Type B pancreatic cell (in vitro differentiated cells): ENCODE measurements at places on chromosomes 13 and 19.
A peak's percentile ranks its signal among the peaks of the same experiment; 100 is the strongest.

DNA sequence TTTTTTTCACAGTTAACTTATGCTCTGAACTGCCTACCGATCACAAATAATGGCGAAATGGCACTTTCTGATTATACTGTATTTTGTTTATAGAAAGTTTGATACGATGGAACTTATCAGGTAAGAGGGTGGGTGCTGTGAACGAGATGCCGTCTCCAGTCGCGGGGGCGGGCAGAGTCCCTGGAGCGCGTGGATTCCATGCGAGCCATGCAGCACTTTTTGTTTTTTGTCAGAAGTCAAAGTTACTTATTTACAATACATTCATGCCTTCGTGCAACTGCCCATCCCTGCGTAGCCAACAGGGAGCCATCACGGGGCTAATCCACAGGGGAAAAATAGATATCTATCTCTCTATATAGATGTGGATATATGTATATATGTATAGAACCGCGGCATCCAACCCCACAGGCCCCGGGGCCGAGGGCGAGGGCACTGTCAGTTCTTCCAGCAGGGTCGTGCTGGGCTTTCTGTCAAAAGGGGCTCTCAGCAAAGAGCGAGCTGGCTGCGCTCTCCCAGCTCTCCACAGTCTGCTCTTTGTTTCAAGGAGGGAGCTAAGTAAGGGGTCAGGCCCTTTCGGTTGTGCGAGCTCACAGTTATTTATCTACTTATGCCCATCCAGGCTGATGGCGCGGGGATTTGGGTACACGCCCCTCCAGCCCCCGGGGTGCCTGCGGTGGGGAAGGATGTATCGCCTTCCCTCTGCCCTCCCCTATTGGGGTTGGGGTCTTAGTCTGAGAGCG, 3.4 kb downstream of the SLITRK1 start:
- DNase-seq, result peak; percentile 54

- peak; percentile 59 for DNase-seq
Measured at GRCh38 chr13:111898956-111899713, 167.8 kb upstream of the SOX1 start.

GRCh38 chr13:34620074-34620850, 321.8 kb upstream of the NBEA start:
- no peak for DNase-seq

DNA sequence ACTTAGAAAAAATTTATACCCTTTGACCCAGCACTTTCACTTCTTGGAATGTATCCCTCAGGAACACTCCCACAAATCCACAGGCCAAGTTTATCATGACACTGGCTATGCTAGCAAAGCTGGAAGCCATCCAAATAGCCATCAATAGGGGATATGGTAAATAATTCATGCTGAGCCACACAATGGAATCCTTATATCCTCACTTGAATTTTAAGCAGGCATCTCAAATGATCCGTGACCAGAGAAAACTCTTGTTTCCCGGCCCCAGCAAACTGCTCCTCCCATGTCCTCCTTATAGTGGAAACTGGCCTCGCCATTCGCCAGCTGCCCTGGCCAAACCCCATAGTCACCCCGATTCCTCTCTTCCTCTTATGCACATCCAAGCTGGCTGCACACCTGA, 37.6 kb downstream of the GRIK5 start:
- no peak for DNase-seq

GRCh38 chr19:51712461-51713081, 11.2 kb downstream of the HAS1 start:
- no peak for DNase-seq

- no peak for DNase-seq
Measured at GRCh38 chr19:55058781-55059610, 4.0 kb downstream of the RDH13 start.

- no peak for DNase-seq
Measured at GRCh38 chr19:17944301-17944700, 11.5 kb downstream of the CCDC124 start.

GRCh38 chr19:58406818-58407657, 1.4 kb upstream of the ZNF584 start:
- DNase-seq, result no peak

DNA sequence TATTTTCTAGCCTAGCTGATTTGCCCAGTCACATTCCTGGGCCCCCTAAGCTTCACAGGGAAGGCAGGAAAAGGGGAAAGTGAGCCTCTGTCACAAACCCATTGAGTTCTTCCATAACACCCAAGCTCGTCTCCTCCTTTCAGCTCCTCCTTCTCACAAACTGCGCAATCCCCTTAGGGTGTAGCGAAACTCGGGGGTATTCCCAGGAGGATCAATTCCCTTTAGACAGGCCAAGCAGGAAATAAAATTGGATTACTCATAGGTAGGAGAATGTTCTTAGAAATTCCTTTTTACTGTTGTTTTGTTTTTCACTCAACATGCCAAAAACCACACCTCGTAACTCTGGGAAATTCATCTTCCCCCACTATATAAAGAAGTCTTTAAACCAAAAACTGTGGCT, 139.3 kb downstream of the IRS2 start:
- DNase-seq, result no peak

DNA sequence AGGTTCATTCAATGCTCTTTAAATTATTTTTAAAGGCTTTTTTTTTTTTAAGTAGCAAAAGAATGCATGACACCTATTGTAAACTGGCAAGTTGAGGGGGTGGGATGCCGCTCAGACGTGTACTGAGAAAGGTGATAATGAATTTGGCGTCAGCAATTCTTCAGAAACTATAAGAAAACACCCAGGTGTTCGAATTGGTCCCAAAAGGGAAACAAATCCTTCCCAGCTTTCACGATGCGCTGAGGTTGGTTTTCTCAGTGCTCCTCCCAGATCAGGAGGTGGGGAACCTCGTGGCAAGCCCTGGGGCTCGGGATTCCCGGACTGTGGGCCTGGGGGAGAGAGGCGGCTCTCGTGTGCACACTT, 543 bp upstream of the FAM124A start:
- no peak for DNase-seq

DNA sequence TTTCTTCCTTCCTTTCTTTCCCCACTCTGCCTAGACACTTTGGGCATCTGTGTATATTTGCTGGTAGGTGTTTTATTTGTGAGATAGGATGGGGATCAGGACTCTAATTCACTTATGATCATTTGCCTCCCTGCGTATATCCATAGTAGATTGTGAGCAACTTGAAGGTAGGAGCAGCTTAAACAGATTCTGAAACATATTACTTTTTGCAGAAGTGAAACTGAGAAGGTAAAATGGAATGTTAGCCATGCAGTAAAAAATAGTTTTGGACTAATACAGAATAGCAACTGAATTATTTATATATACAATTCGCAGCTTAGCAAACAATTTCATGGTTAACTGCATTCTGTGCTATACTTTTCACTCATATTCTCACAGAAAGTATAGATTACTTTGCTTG, 38.7 kb downstream of the RNF6 start:
- no peak for DNase-seq

DNA sequence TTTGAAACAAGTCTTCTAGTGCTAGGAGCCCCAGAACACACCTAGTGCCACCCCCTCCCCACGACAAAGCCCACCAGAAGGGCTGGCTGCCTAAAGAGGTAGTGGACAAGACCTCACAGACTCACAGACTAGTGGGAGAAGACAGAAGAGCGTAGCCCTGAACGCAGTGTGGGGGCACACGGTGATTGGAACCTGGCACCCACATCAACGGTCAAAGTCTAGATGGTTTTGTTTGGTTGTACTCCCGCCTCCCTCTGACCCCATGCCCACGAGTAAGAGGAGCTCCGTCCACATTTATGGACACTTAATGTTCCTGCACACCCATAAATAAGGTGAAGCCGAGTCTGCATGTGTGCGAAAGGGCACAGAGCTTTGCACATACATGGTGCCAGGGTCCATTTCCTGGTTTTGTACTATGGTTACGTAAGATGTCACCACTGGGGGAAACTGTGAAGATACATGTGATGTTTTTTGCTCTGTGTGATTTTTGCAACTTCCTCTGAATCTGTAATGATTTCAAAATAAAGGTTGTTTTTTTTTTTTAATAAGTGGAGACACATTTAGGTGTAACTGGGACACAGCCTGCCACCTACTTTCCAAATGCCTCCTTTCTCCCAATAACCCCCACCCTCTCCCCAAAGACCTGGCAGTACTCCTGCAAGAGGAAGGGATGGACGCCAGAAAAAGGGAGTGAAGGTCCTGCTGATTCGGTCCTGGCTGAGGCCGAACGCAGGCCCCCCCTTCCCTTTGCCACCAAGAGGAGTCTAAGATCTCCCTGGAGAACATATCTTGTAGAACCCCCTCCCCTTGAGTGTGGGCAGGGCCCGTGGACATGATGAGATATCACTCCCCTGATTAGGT, 72.8 kb downstream of the GNG7 start:
- no peak for DNase-seq

GRCh38 chr19:39398297-39398864, 7.2 kb downstream of the MED29 start:
- no peak for DNase-seq

- DNase-seq, result no peak
Measured at GRCh38 chr19:16536130-16536529, 6.1 kb downstream of the CHERP start.

DNA sequence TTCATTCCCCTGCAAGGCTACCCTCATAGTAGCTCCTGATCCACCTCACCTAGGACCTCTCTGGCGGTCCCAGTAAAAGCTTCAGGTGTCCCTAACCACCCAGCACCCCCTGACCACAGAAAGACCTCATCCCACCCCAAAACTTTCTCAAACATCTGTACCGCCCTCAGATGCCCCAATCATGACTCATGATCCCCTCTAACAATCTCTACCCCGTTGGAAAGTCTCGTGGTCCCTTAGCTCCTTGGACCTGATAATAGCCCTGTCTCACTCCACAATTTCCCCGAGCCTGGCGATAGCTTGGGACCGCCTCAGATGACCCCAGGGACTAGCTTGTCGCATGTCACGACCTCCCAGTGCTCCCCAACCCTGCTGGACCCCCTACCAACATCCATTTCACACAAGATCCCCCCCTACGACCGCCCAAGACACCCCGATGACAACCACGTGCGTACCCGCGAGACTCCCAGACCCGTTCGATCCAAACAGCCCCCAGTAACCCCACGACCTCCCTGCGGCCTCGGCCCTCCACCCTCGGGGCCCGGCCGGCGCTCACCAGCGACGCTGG, 450 bp downstream of the NDUFA11 start:
- DNase-seq, result no peak

- no peak for DNase-seq
Measured at GRCh38 chr13:20553311-20553710, 13.6 kb upstream of the IFT88 start.

DNA sequence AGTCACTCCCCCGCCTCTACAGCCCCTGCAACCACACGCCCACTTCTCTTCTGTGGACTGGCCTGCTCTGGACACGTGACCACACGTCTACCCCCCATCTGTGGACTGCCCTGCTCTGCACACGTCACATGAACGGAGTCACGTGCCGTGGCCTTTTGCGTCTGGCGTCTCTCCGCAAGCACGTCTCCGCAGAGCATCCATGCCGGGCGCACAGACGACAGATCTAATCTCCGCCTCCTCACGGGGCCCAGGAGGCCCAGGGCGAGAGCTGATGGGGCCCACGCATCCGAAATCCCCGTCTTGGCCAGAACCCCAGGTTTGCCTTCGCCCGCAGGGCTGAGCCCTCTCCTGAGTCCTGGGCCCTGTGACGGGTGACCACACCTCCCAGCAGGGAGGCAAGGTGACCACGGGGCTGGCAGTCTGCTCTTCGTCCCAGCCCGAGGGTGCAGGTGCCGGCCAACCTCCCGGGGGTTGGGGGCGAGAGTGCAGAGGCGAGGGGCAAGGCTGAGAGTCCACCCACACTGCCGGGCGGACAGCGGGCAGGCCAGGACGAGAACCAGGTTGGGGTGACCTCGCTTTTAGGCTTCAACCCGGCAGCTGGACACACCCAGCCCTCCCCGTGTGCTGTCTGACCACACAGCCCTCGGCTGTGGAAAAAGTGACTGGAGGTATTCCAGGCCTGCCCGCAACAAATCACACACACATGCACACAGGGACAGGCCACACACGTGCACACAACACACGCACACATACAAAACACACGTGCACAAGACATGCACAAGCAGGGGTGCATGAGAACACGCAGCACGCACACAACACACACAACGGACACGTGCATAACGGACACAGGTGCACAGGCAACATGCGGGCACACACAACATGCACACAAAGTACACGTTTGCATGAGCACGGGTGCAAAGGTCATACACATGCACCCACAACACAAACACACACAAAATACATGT, 3.9 kb downstream of the SBNO2 start:
- no peak for DNase-seq

GRCh38 chr19:49666120-49666444, 349 bp downstream of the BCL2L12 start:
- DNase-seq, result no peak

DNA sequence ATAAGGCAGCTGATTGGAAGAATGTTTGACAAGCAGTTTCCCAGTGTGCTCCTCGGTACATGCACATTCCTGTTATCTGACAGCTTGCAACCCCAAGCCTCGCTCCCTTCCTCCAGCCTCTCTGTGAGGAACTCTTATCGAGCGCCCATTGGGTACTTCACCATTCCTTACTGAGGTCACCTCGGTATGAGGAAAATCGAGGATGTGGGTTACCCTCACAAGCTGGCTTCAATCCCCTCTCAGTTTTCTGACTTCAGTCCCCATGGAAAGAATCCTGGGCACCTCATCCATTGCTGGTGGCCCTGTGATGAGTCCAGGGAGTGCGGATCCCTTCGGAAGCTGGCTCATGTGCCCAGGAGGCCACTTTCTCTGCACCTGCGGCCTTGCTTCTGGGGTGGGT, 17.3 kb downstream of the TEX29 start:
- peak; percentile 31 for DNase-seq

DNA sequence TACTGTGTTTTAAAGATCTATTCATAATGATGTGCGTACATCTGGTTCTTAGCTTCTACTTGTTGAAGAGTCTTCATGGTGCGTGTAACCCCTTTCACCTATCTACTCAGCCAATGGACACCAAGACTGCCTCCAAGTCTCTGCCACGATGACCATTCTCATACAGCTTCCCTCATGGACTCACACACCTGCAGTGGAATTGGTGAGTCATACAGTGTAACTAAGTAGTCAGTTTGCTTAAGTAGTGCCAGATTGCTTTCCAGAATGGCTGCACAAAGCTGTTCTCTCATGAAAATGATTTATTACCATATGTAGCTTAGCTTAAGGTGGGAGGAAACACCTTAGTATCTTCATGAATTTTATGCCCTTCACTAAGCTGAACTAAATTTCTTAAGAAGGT, 112.3 kb downstream of the AKAP11 start:
- no peak for DNase-seq

DNA sequence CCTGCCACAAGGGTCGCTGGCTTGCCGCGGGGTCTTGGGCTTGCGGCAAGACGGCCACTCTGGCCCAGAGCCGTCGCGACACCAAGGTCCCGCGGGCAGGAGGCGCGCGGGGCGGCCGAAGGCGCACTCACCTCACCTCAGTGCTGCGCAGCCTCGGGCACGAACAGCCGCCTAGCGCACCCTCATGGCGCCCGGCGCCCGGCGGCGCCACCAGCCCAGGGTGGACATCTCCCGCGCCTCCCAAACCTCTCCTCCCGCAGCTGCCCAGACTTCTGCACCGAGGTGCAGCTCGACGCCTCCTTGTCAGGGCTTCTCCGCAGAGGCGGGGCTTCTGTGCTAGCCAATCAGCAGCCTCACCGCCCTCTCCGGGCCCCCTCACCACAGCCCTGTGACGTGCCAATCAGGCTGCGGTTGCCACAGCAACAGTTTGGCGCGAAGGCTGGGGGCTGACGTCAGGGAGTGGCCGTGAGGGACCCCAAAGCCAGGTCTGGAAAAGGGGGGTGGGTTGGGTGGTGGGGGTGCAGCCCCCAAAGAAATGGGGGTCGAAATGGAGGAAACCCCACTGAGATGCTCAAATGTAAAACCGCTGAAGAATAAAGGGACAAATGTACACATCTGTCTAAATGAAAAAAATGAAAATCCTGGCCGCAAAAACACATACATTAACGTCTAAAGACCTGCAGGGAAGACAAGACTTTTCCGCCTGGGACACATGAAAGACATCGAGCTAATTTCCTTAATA, at the start of the genes PEG3 and ZIM2:
Gene PEG3 (minus strand): TSS at position 276 of the 742 bp plus-strand sequence. CDS start 16,071 bp downstream, outside the sequence.
Gene ZIM2 (minus strand): TSS at position 276 of the 742 bp plus-strand sequence. CDS start 16,449 bp downstream, outside the sequence.
- no peak for DNase-seq
